ENCODE measurements at places on chromosomes 5 and 9.

- no peak for DNase-seq
Measured at GRCh38 chr9:9117866-9118265, 1318.3 kb upstream of the DMAC1 start.

- DNase-seq, result peak; percentile 79
Measured at GRCh38 chr5:151523335-151523734, 67.8 kb downstream of the FAT2 start.

- no peak for DNase-seq
Measured at GRCh38 chr5:140072812-140073211, 29.7 kb upstream of the NRG2 start.

DNA sequence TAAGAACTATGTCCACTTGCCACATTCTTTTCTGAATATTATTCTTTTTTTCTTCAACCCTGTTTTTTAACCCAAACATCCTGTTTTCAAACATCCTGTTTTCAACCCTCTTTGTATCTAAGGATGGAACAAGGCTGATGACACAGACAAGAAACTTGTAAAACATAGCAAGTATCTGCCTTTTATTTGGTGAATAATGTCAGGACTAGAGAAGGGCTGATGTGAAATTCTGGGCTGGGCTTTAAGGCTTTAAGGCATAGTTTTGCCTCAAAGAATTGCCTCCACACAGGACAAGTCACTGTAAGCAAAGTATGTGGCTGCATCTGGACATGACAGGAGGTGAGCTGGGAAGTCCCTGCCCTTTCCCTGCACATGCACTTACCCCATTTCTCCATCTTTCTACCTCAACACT is 42.5 kb upstream of the RIC1 start:
- peak; percentile 50 for DNase-seq

DNA sequence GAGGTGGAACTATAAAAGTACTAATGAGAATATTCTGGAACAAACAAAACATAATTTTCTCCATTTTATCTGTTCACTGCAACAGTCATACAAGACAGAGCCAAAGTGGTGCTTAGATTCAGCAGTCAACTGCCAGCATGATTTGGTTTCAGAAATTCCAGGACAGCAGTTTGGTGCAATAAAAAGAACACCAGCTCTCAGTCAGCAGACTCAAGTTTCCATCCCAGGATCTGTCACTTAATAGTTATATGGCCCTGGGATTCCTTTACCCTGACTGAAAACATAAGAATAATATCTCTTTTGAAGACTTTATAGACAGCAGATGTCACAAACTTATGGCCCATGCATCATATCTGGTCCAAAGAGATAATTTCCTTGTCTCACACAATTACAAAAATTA is 92.8 kb upstream of the RASEF start:
- no peak for DNase-seq

DNA sequence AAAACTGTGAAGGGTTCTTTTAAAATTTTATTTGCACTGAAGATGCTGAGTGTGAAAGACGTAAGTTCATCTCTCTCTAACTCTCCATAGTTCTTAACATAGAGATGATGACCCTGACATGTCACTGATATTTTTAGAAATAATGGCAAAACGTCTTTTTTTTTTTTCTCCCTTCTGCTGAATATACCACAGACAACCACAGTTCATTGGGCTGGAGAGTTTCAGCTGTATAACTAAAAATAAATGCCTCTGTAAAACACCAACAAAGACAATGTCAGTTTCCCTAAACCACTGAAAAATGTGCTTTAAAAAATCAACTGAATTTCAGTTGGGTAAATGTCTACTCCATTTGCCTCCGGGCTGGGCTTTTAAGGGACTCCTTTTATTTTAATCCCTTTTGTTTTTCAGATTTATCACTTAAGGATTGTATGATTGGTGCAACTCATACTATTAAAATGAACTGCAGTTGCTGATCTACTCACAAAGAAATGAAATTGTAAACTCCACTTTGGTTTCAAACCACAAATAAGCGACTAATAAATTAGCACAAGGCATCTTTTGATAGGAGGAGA is 830.9 kb upstream of the WWC1 start:
- DNase-seq, result no peak

DNA sequence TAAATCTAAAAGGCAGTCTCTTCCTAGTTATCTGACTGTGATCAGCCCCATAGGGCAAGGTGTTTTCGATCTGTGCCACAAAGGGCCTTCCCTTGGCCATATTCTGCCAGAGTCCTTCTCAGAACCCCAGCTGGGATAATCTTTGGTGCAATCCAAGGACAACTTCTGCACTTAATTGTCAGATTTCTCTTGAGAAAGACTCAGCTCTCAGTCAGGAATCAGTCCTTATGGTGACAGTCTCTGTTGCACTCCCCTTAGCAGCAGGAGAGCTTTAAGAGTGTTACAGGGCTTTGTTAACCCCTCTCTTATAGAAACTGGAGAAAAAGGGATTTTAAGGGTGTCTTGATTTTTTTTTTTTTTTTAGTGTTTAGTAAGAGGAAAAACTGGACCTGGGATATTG is 15.4 kb upstream of the RFX3 start:
- DNase-seq, result no peak

- DNase-seq, result no peak
Measured at GRCh38 chr5:148829248-148829594, 2.8 kb downstream of the ADRB2 start.

DNA sequence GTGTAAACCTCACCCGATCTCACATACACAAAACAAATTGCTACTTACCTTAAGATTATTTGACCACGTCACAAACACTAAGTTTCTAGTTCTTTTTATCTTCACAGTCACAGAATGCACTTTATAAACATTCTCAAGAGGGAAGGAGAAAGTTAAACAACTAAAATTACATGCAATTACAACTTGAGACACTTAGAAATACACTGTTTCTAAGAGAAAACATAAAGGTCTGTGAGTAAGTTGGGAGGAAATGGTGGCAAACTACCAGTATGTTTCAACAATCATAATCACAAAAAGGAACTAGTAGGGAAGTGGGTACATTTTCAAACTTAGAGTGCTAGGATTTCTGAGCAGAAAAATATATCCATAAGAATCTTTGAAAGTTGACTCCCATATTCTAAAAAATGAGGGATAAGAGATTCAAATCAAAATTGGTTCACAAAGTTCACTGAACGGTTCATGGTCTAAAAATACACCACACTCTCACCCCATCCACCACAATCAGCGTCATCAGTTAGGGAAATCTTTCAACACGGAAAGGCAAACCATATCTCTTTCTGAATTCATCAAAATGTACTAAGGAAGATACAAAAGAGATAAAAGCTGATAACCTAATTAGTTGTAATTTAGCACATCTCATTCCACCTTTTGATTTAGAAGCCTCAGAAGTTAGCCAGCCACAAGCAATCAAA is 182.6 kb downstream of the BNC2 start:
- no peak for DNase-seq

- DNase-seq, result no peak
Measured at GRCh38 chr9:9563817-9564216, 1049.0 kb downstream of the PTPRD start.

DNA sequence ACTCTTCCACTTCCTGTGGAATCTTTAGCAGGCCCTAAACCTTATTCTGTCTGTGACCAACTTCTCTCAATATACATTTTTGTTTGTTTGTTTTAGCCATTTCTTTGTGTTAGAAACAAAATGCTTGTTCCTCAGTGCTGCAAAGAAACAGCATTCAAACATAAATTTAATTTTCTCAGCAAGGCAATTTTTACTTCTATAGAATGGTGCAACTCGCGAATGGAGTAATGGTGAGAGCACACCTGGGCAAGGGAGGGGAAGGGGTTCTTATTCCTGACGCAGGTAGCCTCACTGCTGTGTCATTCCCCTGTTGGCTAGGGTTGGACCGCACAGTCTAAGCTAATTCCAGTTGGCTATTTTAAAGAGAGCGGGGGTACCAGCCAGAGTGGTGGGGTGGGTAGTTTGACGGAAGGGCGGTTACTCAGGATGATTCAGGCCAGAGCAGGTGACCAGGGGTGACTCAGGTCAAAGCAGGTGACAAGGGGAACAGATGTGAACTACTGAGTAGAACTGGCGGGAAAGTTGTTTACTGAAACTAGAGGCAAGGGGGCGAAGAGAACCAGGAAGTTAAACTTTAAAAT is 21.4 kb downstream of the ZNF169 start:
- DNase-seq, result no peak

GRCh38 chr5:125256296-125256695 is 509.9 kb upstream of the ZNF608 start:
- DNase-seq, result no peak
